NB4 (cell line): ENCODE measurements at places on chromosomes 6 and 20.

GRCh38 chr6:41022294-41022693 is 16.7 kb downstream of the UNC5CL start:
- no peak for DNase-seq

DNA sequence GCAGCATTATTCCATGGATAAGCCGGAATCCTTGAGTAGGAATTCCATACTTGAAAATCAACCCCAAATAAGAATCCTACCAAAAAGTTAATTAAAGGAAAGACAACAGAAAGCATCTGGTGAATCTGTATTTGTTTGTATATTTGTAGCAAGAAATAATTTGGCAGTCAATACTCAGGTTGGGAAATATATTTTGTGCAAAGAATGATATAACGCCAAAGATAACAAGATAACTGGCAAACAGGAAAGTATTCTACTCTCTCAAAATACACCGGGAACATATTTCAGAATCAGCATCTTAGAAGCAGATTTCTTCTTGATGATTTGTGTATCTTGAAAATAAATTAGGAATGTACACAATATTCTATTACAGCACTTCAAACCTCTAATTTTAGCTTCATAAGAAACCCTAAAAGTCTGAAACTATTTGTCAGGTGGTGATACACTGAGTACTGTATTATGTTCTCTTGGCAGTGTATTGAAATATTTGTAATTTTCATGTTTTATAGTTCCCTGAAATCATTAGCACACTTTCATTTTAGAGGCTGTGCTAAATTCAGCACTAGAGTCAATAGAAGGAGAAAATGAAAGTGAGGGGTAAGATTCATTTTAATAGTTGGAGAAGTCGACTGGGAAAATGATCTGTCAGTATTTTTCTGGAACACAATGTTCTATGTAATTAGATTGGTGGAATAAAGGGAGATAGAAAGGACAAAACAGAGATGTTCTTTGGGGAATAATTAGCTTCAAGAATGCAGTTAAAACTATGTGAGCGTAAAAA is 879.7 kb upstream of the GJE1 start:
- DNase-seq, result no peak

DNA sequence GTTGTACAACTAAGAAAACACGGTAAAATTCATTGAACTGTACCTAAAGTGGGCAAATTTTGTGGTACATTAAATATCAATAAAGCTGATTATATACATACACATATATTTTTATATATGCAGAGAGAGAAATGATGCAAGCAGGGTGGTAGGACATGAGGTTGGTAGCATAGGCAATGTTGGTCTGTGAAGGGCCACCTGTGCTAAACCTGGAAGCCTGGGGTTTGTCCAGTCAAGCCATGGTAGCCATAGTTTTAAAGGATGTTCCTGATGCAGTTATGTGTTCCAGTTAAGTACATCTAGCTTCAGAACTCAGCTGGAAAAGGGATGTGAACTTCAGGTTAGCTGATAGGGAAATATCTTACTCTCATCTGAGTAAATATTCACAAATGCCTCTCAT is 60.1 kb downstream of the TRIM38 start:
- DNase-seq, result no peak

- no peak for DNase-seq
Measured at GRCh38 chr20:4112481-4113421, 97.4 kb upstream of the RNF24 start.

- DNase-seq, result peak; percentile 91
Measured at GRCh38 chr20:53579581-53580375, 13.9 kb downstream of the ZNF217 start.
